Stimulated activated CD4-positive, alpha-beta T cell treated with anti-CD3 and anti-CD28 coated beads, Interleukin-2, amount 100 ng/mL, for 48 hours (primary cell): ENCODE measurements at places on chromosomes 6 and 20.
A peak's percentile ranks its signal among the peaks of the same experiment; 100 is the strongest.

- no peak for DNase-seq
Observed at GRCh38 chr6:80163754-80164187, 57.3 kb downstream of the BCKDHB start.

DNA sequence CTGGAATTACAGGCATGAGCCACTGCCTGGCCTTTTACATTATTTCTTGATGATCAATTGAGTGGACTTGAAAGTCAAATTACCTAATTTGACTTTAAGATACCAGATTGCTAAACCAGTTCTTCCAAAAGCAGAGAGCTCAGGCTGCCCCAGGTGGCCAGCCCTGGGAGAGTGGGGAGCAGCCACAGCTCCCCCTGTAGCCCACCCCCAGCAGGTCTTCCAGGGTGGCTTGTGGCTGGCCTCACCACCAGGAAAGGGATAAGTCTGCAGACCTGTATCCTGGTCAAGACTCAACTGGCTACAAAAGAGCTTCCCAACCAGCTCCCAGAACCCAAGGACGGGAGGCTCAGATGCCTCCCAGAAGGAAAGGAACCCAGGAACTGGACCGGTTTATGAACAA is 23.8 kb upstream of the AKAP12 start:
- DNase-seq = no peak

DNA sequence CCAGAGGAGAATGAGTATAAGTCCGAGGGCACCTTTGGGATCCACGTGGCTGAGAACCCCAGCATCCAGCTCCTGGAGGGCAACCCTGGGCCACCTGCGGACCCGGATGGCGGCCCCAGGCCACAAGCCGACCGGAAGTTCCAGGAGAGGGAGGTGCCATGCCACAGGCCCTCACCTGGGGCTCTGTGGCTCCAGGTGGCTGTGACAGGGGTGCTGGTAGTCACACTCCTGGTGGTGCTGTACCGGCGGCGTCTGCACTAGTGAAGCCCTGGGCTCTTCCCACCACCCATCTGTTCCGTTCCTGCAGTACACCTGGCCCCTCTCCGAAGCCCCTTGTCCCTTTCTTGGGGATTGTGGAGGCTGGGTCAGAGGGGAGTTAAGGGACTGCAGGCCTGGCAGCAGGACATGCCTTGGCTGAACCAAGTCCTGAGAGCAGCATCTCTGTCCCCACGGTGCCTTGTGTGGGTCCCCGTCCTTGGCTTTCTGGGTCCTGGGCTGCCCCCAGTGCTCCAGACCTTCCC is 19.3 kb downstream of the MAVS start:
- no peak for DNase-seq

- DNase-seq = no peak
Observed at GRCh38 chr6:27838945-27839625, 73.1 kb downstream of the OR2B2 start.

DNA sequence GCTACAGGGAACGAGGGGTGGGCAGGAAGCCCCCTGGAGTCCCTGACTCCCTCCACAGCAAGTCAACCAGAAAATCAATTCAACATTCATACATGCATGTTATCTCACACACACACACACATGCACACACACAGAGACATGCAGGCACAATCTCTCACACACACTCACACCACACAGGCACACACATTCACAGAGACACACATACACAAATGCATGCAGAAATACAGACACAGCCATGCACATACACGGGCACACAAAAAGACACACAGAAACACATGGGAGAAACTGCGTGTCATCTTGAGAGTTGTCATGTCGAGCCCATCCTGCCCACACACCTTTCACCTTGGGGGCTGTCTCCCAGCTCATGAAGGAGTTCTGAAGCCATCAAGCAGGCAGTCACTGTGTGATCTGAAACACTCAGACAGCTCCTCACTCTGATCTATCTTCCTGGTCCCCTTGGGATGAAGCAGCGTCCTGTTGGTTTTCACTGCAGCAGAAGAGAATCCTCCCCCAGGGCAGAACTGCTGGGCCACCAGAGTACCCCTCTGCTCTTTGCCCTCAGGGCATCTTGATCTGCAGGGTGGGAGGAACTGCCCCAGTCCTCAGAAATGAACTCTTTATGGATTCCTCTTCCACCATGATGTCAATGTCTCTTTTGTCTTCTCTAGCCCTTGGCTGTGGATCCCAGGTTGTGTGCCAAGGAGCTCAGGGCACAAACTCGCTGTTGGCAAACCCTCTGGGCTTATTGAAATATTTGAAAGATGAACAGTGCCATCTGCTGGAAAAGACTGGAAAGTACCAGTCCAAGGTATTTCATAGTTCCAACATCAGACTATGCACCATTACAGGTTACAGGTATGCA is 8.8 kb downstream of the RAET1L start:
- DNase-seq = peak; percentile 50

DNA sequence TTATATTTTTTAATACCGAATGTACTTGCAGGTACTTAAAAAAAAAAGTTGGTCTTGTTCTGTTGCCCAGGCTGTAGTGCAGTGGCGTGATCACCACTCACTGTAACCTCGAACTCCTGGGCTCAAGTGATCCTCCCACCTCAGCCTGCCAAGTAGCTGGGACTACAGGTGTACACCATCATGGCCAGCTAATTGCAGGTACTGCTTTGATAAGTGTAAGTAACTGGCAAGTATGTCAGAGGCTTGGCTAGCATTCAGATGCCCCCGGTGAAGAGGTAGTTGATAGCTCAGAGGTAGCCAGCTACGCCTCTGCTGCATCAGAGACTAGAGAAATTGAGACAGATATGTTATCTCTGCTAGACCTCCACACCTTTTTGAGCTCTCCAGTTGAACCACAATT is 40.5 kb downstream of the BTBD9 start:
- no peak for DNase-seq

GRCh38 chr6:4125500-4125899 is 9.9 kb downstream of the ECI2 start:
- no peak for DNase-seq

- no peak for DNase-seq
Observed at GRCh38 chr6:30483677-30484279, 5.5 kb upstream of the HLA-E start.

- no peak for DNase-seq
Observed at GRCh38 chr6:106844930-106845329, 129.6 kb downstream of the CD24 start.

DNA sequence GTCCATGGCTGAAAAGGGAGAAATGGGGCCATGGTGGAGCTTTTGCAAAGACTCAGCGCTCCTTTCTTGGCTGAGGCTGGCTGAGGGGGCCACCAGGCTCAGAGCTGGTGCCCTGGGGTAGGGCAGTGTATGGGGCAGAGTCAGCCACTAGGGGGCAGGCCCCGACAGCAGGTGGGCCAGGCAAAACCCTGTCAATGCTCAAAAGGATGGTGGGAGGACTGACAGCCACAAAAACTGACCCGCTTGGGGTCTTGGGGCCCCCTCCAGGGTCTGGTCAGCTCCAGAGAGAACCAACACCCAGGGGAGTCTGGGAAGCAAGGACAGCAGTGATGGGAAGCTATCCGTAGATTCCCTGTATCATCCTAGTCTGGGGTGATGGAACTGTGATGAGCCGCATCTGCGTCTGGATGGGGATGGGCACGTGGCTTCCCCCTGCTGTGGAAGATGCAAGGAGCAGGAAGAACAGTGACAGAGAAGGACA is 306.9 kb downstream of the DHX35 start:
- peak; percentile 41 for DNase-seq

DNA sequence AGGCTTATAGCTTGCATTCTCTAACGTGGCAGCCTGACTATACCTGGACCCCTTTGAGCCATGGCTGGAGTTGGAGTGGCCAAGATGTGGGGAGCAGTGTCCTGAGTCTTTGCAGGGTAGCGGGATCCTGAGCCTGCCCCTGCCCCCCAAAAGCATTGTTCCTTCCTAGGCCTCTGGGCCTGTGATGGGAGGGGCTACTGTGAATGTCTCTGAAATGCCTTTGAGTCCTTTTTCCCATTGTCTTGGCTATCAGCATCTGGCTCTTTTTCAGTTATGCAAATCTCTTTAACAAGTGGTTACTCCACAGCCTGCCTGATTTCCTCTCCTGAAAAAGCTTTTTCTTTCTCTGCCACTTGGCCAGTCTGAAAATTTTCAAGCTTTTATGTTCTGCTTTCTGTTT is 17.0 kb upstream of the PRL start:
- no peak for DNase-seq

DNA sequence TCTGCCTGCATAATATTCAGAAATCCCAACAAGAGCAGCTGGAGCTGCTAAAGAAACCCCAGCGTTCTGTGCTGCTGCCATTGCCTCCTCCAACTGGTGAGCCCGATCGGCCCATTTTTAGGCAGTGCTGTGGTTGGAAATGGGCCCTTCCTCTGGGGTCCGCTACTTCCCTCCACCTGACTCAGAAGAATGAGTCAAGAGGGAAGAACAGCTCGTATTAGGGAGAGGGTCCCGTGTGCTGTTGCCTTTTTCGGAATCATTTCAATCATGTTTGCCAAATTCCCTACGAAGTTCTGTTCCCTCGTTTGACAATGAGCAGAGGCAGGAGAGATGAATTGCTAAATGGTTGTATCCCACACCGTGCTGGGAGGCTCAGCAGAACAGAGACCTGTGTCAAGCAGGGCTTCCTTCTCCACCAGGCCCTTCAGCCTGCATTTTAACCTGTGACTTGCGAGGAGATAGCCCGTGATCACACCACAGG is 38.4 kb downstream of the THBS2 start:
- no peak for DNase-seq
